ENCODE measurements at places on chromosomes 2 and 18.

DNA sequence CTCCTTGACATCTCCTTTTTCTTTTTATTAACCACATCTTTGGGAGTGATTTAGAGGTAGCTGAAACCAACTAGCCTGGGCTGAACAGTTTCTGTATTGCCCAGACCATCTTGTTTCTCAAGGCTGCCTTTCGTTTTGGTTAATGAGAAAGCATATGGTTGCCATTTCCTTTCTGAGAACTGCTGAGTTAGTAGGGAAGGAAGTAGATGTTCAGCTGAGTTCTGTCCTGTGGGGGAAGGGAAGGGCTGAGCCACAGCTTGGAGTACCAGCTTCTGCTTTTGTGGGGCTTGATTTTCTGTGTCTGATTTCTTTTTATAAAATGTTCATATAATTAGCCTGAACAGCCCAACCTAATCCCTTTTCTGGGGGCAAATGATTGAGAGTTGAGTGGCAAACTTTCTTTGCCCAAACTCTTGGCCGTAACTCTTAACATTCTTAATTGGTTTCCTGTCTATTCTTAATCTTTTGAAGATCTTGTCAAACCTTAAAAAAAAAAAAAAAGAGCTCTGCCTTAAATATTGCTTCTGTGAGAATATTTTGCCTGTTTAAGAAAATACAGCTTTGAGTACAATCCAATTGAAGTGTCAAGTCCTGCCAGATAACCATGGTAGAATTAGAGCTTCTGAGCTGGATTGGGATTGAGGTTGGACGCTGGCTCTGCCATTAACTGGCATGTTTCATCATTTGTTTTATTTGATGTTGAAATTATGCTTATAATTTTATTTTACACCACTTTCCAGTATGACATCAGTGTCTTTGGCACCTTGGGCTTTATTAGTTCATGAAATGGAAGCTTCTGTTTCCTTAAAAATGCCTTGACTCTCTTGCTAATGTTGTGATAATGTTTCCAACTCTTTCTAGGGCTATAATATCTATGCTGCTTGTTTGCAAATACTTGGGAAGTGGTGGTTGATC lies 1.9 kb upstream of the NABP1 start:
- DNase-seq: no peak

DNA sequence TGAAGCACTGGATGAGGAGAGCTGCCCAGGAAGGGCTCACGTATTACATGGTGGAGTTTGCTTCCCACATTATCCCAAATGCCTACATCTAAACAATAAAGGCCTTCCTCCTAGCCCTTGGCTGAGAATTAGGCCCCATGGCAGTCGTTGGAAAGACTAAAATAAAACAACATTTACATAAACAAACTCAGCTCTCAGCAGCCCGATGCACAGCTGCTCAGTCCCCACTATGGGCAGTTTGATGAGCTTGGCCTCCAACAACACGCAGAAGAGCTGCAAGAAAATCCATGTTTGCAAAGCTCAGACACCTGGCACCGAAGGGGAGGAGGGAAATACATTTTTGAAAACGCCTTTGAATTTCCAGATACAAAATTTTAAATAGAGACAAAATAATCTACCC lies 352.4 kb downstream of the EIPR1 start:
- no peak for DNase-seq

- no peak for DNase-seq
Measured at GRCh38 chr2:38666556-38666910, 619 bp downstream of the GALM start.

- DNase-seq: no peak
Measured at GRCh38 chr2:120245520-120246332, 6.9 kb upstream of the RALB start.

- no peak for DNase-seq
Measured at GRCh38 chr18:9594823-9595596, 19.3 kb downstream of the PPP4R1 start.

- peak; percentile 36 for DNase-seq
Measured at GRCh38 chr2:41736105-41736567, 311.7 kb upstream of the PKDCC start.

- no peak for DNase-seq
Measured at GRCh38 chr18:13437796-13438506, 219.4 kb downstream of the LDLRAD4 start.

GRCh38 chr2:234025466-234025865 lies 25.0 kb upstream of the SPP2 start:
- DNase-seq: no peak

DNA sequence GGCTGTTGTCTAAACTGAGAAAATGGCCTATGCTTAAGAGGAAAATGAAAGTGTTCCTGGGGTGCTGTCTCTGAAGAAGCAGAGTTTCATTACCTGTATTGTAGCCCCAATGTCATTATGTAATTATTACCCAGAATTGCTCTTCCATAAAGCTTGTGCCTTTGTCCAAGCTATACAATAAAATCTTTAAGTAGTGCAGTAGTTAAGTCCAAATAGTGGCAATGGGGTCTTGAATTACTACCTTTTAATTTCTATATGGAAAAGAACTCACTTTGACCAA lies 13.8 kb upstream of the ALLC start:
- DNase-seq: no peak

GRCh38 chr2:237693291-237693994 lies 66.1 kb downstream of the LRRFIP1 start:
- DNase-seq: no peak

DNA sequence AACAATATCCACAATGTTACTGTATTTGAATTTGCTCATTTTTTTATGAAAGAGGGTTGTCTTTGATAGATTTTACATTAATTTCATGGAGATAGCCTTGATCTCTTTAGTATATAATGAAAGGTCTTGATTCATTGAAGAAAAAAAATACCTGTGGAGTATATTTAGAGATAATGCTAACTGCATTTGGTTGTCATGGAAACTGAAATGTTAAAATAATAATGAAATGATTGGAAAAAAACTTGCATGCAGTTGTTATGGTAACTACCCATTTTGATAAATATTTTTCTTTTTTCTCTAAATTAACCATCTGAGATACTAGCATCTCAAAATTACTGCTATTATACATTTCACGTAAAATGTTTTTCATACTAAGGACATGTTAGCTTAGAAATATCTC lies 712.7 kb upstream of the FAM98A start:
- no peak for DNase-seq

DNA sequence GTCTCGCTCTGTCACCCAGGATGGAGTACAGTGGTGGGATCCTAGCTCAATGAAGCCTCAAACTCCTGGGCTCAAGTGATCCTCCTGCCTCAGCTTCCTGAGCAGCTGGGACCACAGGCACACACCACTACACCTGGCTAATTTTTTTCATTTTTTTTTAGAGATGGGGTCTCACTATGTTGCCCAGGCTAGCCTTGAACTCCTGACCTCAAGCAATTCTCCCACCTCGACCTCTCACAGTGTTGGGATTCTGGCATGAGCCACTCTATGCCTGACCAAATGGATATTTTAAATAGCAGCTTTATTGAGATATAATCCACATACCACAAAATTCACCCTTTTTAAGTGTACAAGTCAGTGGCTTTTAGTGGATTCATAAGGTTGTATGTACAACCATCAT lies 11.1 kb downstream of the RNF149 start:
- DNase-seq: no peak

- no peak for DNase-seq
Measured at GRCh38 chr2:42787424-42787787, 5.0 kb downstream of the HAAO start.

- no peak for DNase-seq
Measured at GRCh38 chr2:121220995-121221394, 64.0 kb downstream of the TFCP2L1 start.

DNA sequence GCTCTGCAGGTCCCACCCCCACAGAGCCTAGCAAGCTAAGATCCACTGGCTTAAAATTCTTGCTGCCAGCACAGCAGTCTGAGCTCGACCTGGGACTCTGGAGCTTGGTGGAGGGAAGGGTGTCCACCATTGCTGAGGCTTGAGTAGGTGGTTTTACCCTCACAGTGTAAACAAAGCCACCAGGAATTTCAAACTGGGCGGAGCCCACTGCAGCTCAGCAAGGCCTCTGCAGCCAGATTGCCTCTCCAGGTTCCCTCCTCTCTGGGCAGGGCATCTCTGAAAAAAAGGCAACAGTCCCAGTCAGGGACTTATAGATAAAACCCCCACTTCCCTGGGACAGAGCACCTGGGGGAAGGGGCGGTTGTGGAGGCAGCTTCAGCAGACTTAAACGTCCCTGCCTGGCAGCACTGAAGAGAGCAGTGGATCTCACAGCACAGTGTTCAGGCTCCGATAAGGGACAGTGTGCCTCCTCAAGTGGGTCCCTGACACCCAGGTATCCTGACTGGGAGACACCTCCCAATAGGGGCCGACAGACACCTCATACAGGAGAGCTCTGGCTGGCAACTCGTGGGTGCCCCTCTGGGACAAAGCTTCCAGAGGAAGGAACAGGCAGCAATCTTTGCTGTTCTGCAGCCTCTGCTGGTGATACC lies 20.0 kb upstream of the NEMP2 start:
- no peak for DNase-seq

Measured in NCI-H2107 (cell line).